ENCODE measurements at places on chromosomes 3 and 15.

- no peak for DNase-seq
Measured at GRCh38 chr3:176697284-176697889, 499.9 kb downstream of the TBL1XR1 start.

- no peak for DNase-seq
Measured at GRCh38 chr3:125119752-125120378, 64.1 kb upstream of the HEG1 start.

- DNase-seq, result no peak
Measured at GRCh38 chr3:30294241-30294667, 312.1 kb upstream of the TGFBR2 start.

DNA sequence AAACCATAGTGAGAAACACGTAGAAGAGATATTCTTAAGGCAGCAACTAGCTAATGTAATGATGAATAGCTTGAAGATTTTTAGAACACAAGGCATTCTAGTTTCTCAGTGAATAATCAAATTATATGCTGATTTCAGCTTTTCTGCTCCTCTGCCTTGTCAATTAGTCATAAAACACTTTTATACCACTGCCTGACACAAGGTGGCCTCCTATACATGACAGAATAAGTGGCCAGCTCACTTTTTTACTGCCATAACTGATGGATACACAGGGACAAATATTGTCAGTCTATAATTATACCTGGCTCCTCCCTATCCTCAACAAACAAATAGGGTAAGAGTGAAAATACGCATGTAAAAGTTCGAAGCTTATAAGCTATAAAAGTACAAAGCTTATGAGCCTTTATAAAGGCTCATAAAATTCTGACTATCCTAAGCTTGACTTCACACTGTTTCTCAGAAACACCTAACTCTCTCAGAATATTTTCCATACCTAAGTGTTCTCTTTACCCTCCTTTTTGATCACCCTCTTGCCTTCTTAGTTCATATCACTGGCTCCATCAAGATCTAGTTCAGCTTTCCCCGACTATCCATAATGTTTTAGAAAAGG, 81.6 kb downstream of the HERC1 start:
- DNase-seq, result no peak

DNA sequence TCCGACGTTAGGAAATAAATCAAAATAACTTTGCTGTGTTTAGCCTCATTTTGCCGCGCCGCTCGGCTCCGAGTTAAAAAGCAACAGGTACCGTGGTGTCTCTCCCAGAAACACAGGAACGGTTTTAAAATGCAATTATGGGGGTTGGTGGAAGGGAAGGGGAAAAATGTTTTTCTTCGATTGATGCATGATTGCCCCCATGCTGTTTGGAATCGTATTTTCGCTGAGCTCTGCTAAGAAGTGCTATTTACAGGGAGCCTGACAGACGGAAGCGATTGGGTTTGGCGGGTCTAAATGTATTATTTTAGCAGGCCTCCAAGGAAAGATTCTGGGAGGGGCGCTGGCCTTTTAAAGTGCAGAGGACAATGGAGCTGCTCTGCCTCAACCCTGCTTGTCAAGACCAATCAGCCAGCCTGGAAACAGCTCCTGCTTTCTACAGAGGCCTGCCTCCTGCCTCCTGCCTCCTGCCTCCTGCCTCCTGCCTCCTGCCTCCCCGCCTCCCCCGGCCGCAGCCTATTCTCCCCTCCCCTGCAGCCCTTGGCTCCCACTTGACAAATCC, 156.7 kb upstream of the TLE3 start:
- DNase-seq, result peak; percentile 56

GRCh38 chr15:31147456-31147855, 45.9 kb upstream of the TRPM1 start:
- no peak for DNase-seq

- no peak for DNase-seq
Measured at GRCh38 chr15:38477637-38478036, 23.7 kb downstream of the FAM98B start.

DNA sequence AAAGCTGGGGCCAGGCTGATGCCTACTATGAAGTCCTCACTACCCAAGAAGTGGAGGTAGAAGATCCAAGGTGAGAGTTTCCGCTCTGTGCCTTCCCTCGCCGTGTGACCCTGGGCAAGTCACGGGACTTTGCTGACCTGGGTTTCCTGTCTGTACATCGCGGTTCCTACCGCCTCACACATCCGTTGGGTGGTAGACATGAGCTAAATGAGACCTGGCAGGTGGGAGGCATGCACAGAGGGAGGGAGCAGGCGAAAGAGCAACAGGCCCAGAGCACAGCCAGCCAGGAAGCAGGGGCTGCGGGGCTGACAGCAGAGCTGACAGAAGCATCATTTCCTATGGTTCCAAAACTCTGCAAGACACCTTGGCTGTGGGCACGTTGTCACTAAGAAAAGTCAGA, 157.3 kb upstream of the BHLHE40 start:
- no peak for DNase-seq

DNA sequence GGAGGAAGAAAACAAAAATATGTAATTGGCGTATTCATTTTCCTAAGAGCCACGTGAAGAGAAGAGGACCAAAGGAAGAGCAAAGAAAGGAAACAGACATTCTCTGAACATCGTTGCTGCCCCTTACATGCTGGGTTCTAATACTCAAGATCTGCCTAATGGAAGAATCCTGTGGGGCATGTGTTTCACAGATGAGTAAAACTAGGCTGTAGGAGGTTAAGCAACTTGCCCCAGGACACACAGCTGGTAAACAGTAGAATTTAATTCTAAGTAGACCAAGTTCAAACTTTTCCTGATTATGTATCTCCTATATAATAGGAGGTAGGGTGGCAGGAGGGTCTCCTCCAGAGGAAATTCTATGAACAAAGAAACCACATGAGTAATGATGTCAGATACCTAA, 106.1 kb upstream of the TNFAIP8L3 start:
- DNase-seq, result no peak

- DNase-seq, result no peak
Measured at GRCh38 chr15:57820119-57820518, 113.6 kb downstream of the POLR2M start.

- DNase-seq, result no peak
Measured at GRCh38 chr15:52113708-52114107, 1.1 kb upstream of the BCL2L10 start.

DNA sequence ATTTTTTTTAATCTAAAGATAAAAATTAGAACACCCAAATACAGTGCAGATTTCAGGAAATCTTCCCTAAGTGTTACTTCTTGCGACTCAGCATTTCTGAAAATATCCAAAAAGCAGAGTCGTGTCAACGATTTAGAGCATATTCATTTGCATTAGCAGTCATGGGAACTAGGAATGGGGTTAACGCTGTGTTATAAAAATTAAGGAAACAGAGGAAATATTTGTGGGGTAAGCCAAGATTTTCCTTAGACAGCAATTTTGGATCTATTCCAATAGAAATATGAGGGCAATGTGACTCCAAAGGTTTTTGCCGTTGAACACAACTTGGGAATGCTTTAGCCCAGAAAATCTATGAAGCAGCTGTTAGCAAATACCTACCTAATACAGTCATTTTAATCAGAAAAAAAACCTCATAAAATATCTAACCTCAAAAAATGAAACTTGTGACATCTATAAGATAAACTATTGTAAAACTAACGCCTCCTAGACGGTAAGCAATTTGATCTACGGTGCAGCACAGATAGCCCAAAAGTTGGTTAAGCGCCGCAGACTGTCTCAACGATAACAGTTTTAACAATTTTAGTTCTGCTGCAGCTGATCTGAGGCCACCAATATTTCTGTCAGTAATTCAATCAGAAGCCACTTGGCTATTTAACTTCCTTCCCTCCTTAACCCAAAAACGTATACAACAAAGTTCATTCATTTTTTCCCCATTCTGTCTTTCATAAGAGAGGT, 5.8 kb upstream of the ATP11B start:
- no peak for DNase-seq

- DNase-seq, result no peak
Measured at GRCh38 chr3:151584566-151584965, 123.7 kb upstream of the IGSF10 start.

DNA sequence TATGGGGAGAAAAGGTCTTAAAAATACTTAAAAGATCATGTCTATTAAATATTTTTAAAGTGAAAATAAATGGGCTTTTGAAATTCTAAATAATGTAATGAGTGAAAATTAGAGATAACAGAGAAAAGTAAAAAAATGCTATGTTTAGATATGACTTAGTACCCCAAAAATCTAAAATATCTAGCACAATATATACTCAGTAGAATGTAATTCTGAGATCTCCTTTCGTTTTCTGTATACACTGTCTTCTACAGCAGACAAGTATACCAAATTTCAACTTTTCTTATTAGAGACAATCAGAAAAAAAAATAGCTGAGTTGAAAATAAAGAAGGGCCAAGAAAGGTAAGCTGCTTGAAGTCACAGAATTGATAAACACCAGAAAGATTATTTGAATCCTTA, 140.8 kb downstream of the ADAM10 start:
- DNase-seq, result no peak

DNA sequence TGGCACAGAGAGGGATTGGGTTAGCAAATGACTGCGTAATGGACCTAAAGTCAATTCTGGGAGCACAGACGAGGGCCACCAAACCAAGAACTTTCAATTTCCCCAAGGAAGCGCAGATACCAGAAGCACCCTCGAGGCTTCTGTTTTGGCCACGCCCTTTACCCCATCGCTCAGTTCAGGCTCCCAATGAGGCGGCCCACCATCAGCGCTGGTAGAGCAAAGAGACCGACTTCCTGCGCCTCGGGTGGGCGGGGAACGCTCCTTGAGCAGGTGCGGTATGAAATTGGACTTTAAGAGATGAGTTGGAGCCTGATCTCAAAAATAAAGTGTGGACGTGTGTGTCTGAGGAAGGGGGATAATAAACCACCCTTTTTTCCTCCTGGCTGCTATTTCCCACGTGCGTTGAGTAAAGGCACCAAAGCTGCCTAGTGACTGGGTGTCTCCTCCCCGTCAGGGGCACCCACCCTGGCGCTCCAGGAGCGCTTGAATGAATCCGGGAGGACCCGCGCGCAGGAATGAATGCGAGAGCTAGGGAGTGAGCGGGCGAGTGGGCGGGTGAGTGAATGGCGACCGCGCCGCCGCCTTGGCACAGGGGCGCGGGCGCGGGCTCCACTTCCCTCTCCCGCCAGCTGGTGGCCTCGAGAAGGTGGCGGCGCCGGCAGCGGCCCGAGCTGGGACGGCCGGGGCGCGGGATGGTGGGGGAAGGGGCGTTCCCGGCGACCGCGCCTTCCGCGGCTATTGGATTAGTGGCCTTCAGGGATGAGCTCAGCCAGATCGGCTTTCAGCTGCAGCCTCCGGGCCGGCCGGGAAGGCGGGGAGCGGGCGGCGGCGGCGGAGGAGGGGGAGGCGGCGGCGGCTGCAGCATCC, at the start of gene SPSB4:
TSS of gene SPSB4 (plus strand) at position 772 of the 867 bp plus-strand sequence. CDS start 14,758 bp downstream, outside the sequence.
- no peak for DNase-seq

- DNase-seq, result no peak
Measured at GRCh38 chr3:87625876-87626275, 349.5 kb upstream of the POU1F1 start.

- no peak for DNase-seq
Measured at GRCh38 chr15:76147906-76148570, 88.3 kb downstream of the TMEM266 start.

- no peak for DNase-seq
Measured at GRCh38 chr15:42193383-42193782, 14.7 kb downstream of the VPS39 start.

DNA sequence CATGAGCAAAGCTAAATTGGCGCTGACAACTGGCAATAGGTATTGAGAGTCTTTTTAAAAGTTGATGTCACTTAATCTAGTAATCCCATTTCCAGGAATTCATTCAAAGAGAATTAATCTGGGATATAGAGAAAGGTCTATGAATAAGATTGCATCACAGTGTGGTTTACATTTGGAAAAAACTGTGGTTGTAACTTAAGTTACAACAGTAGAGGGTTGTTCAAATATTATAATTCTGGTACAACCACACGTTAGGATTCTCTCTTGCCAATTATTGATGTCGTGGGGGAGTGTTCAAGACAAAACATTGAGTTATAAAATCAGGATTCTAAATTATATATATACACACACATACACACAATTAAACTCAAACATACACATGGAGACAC, 79.8 kb downstream of the LIPC start:
- no peak for DNase-seq

DNA sequence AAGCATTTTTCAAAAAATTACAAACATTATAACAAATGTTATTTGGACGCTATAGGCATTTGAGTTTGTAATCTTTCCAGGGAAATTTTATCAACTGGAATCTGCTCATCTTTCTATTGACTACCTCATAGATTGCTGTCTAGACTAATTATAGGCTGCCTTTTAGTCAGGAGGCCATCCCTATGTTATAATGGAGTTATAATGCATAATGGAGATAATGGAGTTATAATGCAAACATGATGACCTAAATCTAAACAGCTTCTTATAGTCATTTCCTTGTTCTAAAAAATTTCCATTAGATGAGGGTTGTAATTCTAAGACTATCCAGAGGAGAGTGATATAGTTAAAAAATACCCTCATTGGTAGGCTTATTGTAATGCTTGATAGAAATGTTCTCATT, 226.4 kb downstream of the SI start:
- no peak for DNase-seq

GRCh38 chr15:48493763-48494225, 151.7 kb downstream of the FBN1 start:
- DNase-seq, result no peak

- no peak for DNase-seq
Measured at GRCh38 chr3:60989626-60990441, 261.4 kb downstream of the FHIT start.

DNA sequence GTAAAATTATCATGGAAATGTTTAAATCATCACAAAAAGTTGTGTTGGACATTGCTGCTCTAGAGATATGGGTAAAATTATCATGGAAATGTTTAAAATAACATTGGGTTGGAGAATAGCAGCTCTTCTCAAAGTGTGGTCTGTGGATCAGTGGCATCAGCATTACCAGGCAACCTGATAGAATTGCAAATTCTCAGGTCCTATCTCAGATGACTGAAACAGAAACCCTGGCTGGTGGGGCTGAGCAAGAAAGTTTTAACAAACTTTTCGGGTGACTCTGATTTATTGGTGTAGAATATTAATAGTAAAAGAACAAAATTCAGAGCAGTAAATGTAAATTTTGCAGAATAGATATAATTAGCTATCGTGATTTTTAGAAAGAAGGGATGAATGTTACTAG, 28.9 kb downstream of the NXPE3 start:
- DNase-seq, result no peak

DNA sequence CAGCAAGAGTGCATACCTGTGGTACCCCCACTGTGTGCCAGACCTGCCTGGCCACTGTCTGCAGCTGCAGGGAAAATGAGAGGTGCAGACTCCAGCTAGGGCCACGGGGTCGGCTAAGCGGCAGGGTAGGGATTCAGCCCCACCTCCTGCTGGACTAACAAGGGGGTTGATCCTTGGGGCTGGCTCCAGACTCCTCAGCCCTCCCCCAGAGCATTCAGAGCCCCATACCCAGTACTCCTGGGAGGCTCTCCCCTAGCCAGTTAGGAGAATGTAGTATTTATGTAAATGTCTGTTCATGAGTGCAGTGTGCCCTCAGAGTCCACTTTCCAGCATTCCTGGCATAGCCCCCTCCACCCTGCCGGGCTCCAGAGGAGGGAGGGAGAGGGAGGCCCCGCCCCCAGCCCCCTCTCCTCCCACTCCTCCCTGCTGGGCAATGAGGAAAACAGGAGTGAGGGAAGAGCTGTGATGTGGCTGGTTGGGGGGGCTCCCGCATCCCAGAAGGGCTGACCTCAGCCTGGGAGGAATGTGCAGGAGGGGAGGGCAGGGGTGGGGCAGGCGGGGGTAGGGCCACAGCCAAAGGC, 4.5 kb upstream of the SEMA3B start:
- DNase-seq, result peak; percentile 93

- no peak for DNase-seq
Measured at GRCh38 chr15:77966540-77967234, 110.8 kb downstream of the TBC1D2B start.

- DNase-seq, result no peak
Measured at GRCh38 chr3:55337641-55338180, 149.4 kb downstream of the WNT5A start.

All from tibial artery (tissue), 4 donors.